ENCODE measurements at places on chromosomes 1 and 21. TPM values are rescaled to one million over a fixed set of nuclear protein-coding genes. Genes with fewer than 3 reads are reported as not detected.

- DNase-seq, result no peak
These were observed 2.2 kb downstream of the CLEC20A start for GRCh38 chr1:178494569-178494971.

The CFHR1 gene
- 0.36 TPM for total RNA-seq

DNA sequence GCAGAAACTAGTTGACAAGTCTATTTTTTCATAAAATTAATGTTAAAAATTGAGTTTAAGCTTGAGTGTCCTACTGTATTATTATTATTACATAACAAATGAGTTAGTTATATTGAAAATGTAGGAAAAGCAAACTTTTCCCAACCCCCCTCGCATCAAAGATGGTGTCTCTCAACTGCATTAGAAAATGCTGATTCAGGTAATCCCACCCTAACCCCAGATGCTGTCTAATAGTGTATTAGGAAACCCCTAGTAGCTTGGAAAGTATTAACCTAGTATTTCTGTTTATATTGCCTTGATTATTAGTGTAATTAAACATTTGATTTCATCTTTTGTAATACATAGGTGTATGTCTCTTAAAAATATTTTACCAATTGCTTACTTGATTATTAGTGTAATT, 1120.3 kb downstream of the MRPL39 start:
- no peak for DNase-seq

DNA sequence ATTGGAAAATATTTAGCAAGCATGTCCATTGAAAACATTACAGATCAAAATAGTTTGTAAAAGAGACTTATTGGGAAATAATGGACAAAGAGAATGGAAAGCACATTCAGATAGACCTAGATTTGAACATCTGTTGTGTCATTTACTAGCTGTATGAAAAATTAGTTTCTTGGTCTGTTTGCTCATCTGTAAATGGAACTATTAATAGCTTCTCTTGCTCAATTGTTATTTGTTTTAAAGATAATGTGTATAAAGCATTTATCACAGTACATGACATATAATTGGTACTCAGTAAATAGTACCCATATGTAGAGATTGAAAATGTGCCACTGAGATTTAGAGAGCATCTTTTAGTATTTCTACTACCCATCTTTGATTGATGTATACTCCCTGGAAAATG, 25.9 kb downstream of the RPAP2 start:
- no peak for DNase-seq

The RNF115 gene
- 24.4 TPM for total RNA-seq

- peak; percentile 63 for DNase-seq
These were observed 34.6 kb upstream of the SLC45A1 start for GRCh38 chr1:8283058-8283884.
